ENCODE measurements at places on chromosomes 1 and 21.

DNA sequence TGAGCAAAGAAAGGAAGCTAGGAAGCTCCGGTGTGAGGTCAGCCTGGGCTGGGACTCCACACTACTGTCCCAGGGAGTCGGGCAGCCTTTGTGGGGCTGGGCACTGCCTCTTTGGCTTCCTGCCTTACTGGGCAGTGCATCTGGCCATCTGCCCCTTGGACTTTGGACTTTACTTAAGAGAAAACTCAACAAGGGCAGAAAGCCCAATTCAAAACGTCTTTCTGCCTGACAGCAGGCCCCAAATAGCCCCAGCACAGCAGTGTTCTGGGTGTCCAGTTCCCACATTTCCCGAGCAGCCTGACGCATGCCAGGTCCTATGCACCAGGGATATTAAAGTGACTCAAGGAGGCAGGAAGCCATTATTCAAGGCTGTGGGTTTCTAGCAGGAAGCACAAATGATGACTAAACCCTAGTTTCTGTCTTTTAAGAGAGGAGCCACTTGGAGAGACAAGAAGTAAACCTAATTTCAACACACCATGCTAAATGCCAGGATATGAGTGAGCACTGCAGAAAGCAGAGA lies 37.9 kb upstream of the EDEM3 start:
- peak; percentile 63 for DNase-seq

GRCh38 chr1:229217716-229218115 lies 53.2 kb upstream of the RAB4A start:
- DNase-seq = no peak

DNA sequence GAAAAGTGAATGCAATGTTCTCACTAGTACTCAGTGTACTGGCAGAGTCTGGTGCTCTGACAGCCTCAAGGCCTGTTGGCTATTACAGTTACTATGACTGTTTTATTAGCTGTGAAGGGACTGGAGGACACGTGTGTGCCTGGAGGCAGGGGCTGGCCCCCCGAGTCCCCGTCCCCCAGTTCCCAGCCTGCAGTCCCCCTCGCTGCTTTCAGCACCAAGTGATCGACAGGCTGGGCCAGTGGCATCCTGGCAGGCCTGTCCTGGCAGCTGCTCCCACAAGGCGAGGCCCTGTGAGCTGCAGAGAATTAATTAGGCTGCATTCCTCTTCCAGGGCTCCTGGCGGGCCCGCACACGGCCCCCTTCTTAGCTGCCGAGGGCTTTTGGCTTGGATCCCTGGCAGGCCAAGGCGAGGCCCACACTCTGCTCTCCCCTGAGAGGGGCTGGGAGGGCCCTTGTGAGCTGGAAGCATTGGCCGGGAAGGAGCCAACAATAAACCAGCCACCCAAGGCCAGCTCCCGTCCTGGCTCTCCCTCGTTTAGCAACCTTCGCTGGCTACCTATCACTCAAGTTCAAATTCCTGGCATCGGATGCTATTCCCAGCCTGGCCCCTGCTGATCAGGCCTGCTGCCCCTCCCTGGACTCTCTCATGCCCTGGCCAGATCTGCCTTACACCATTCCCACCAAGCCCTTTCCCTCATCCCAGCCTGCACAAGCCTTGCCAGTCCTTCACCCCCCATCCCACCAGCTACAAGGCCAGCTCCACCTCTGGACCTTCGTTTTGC lies 9.8 kb downstream of the EDN2 start:
- no peak for DNase-seq

- no peak for DNase-seq
These were observed 325.0 kb upstream of the PLXNA2 start for GRCh38 chr1:208569181-208569580.

GRCh38 chr1:112439592-112439991 lies 43.6 kb downstream of the CTTNBP2NL start:
- DNase-seq = no peak

- DNase-seq = no peak
These were observed 478 bp downstream of the RIT1 start for GRCh38 chr1:155910621-155911121.

DNA sequence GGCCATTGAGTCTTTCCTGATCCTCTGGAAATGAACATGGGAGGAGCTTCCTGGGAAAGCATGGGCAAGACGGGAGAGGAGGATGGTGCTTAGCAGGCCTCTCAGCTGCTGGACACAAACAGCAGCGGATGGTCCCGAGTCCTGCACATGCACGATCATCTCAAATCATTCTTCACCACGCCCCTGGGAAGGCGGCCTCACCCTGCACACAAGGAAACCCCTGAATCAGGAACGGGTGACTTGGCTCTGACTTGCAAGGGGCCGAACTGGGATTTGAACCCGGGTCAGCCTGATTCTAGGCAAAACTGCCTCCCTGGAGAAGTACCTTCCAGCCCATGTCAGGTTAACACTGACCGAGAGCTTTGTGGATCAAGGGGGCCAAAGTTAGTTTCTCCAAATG lies 134.8 kb upstream of the WNT4 start:
- no peak for DNase-seq

- no peak for DNase-seq
These were observed 107.1 kb upstream of the OLIG2 start for GRCh38 chr21:32918478-32919120.

DNA sequence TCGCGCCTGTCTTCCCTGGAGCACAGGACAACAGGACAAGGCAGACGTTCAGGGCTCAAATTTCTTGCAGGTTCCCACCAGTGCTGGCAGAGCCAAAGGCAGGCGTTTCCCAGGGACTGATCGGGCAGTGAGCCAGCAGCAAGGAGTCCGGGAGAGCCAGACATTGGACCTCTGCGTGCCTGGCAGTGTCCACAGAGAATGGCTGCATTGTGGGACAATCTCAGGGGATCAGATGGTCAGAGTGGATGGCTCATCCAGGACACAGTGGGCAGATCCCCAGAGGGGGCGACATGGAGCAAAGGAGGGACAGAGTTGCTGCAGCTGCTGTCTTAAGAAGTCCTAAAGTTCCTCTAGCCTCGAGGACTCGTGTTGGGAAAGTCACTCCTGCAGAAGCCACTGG lies 4.6 kb downstream of the TMEM63A start:
- DNase-seq = no peak

- no peak for DNase-seq
These were observed 86.4 kb upstream of the LYST start for GRCh38 chr1:235952950-235953615.

DNA sequence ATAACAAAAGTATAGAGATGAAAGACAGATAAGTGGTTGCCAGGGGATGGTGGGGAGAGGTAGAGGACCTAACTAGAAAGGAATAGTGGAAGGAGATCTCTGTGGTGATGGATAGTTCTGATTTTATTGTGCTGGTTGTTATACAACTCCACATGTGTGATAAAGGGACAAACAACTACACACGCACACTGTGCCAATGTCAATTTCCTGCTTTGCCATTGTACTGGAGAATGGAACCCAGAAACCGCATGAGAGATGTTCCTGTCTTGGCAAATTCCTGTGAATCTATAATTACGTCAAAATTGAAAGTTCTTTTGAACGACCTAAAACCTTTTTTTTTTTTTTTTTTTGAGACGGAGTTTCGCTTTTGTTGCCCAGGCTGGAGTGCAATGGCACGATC lies 11.0 kb downstream of the TNFRSF9 start:
- DNase-seq = no peak

All from CD4-positive, alpha-beta T cell (primary cell).